Stimulated activated CD8-positive, alpha-beta memory T cell treated with anti-CD3 and anti-CD28 coated beads, Interleukin-2, amount 100 ng/mL, for 1 hour (primary cell): ENCODE measurements at places on chromosomes 5 and 9.

- DNase-seq, result no peak
Observed at GRCh38 chr9:123395276-123395688, 39.3 kb downstream of the CRB2 start.

DNA sequence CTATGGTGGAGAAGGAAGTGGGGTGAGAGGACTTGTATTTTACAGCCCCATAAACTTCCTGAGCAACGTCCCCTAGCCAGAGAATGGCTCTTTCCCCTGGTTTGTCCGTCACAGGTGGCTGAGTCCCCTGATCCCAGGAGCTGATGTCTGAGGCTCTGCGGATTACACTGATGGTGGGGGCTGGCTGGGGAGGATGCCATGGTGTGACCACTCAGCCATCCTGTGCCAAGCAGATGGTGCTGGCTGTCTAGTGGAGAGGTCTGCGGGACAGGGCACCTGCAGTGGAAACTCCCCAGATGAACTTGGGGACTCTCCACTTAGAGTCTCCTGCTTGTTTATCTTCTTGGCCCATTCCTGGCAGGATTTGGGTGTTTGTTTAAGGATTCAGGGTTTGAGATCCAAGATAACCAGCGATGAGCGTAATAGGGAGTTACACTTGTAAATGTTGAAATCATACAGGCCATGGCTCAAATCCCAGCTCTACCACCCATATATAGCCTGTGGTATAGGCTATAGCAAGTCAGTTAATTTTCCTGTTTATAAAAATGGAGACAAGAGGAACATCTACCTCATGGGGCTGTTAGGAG is 4.7 kb upstream of the PTGS1 start:
- DNase-seq, result no peak

DNA sequence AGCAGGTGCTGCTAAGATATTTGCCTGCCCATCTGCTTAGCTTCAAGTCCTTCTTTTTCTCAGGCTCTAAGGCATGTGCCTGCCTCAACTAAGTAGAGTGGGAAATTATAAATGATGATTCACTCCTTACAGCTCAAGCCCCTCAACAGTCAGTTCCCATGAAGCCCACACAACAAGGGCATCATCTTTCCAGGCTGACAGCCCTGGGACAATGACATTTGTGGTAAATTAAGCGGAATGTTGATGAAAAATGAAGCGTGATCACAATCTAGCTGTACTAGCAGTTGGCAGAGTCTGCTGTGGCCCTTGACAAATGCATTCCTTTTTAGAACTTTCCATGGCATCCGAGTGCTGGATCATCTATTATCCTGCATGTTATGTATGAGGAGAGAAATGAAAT is 548.6 kb downstream of the KIF4B start:
- DNase-seq, result no peak

GRCh38 chr5:15574806-15575325 is 74.9 kb downstream of the FBXL7 start:
- DNase-seq, result no peak

GRCh38 chr9:21570643-21571275 is 88.6 kb upstream of the IFNE start:
- no peak for DNase-seq

GRCh38 chr5:83507431-83507830 is 35.9 kb downstream of the VCAN start:
- no peak for DNase-seq

DNA sequence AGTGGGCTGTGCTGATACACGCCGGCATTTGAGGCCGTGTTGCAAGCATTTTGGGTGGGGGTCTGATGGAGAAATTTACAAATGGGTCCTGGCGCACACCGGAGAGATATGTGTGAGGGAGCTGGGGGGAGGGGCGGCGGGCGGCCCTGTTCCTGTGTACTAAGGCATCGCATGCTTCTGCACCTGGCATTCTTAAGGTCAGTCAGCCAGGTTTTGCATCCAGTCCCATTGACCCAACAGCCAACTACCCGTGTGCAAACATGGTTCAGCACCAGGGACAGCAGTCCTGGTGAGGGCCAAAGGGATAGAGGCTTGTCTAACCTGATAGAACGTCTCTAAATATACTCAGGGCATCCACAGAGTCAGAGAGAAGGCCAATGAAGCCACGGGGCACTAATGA is 839 bp downstream of the GABRG2 start:
- DNase-seq, result no peak

DNA sequence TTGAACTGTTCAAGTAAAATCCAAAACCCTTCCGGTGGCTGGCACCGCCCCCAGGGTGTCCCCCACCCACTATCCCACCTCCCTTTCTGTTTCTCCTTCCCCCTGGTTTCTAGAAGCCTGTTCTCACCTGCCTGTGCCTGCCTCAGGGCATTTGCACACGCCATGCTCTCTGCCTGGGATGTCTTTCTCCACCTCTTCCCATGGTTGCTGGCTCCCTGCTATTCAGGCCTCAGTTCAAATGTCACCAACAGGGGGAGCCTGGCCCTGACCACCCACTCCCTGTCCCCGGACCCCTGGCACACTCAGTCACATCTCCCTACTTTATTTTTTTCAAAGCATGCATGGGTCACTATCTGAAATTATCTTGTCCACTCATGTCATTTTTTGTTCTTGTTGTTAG is 39.9 kb upstream of the EEIG1 start:
- DNase-seq, result no peak

DNA sequence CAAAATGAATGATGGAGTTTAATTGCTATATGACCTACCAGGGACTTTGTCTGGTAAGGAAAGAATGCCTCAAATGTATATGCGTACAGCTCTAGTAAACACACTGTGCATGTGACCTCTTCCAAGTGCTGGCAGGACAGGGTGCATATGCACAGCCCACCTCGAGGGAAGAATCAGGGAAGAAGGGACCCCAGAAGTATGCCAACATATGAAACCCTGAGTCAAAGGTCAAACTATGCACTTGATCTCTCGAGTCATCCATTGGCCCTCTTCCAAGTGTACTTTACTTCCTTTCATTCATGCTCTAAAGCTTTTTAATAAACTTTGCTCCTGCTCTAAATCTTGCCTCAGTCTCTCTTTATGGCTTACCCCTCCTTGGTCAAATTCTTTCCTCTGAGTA is 804.6 kb upstream of the COX7C start:
- no peak for DNase-seq

GRCh38 chr5:34474573-34475021 is 181.5 kb upstream of the RAI14 start:
- DNase-seq, result no peak

GRCh38 chr5:65268525-65268924 is 213.2 kb downstream of the ADAMTS6 start:
- no peak for DNase-seq

GRCh38 chr5:159802661-159803060 is 113.6 kb upstream of the ADRA1B start:
- DNase-seq, result no peak

DNA sequence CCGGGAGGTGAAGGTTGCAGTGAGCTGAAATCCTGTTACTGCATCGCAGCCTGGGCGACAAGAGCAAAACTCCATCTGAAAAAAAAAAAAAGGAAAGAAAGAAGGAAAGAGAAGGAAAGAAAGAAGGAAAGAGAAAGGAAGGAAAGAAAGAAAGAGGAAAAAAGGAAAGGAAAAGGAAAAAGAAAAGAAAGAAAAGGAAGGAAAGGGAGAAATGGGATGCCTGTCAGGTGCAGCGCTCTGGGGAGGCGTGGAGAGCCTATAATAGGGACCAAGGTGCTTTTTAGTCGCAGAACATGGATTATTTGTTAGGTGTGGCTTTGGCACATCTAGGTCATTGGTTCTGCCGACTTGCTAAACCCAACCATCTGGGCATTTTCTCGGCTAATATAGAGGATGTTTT is 17.9 kb downstream of the EXOSC2 start:
- no peak for DNase-seq

DNA sequence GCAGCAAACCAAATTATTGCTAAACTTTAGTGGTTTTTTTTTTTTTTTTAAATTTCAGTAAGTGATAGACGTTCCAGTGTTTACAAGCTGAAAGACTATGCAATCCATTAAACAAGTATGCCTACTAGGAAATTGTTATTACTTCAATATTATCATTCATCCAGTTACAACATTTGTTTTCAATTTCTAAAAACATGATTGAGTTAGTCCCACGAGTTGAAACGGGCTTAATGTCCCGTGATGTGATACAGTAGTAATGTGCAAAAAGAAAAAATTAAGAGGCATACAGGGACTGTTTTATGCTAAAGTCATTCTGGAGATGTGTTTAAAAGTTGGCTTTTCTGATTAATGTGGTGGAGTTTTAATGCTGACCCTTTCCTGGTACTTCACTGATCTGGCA is 550.3 kb upstream of the DMAC1 start:
- DNase-seq, result no peak

DNA sequence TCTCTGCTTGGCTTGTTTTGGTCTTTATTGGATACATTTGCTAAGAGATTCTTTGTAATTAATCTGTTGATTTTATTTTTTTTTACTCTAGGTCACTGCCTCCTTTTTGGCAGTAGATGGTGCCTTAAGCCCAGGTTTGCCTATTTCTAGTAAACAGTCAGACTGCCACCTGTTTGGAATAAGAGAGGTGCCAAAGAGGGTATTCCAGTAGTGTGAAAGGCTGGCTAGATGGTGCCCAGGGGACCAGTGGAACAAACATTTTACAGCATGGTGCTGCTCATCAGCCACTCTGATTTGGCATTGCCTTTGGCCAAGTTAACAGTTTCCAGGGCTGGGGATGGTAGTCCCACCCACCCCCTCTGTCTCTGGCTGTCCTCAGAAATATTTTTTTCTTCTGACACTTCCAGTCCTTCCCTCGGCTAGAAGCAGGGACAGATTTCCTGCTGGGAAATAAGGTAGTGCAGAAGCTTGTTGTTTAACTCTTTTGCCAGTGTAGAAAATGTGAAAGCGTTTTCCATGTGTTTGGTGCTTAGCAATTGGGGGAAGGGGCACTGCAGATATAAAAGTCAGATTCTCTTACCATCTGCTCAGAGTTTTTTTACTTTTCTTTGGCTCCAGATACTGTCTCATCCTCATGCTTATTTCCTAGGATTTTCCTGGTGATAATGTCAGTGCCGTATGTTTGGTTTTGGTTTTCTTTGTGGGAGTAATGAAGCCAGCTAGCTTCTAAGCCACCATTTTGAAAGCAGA is 36.6 kb upstream of the FBXL7 start:
- no peak for DNase-seq

DNA sequence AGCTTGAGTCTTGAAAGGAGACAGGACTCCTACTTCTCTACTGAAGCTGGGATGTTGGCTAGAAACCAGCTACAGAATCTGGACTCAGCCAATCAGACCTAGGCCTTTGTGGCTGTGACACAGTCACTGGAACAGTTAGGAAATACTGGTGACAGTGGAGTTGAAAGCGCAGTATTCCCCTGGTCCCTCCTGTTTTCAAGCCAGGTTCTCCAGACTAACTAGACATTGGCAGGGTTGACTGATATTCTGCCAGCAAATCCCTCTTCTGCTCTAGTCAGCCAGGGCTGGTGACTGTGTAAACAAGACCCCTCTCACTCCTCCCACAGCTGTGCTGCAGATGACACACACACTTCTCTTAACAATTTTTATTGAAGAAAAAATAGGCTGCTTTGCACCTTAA is 8.7 kb downstream of the SHROOM1 start:
- no peak for DNase-seq

GRCh38 chr5:126810596-126811380 is 33.9 kb downstream of the LMNB1 start:
- no peak for DNase-seq

DNA sequence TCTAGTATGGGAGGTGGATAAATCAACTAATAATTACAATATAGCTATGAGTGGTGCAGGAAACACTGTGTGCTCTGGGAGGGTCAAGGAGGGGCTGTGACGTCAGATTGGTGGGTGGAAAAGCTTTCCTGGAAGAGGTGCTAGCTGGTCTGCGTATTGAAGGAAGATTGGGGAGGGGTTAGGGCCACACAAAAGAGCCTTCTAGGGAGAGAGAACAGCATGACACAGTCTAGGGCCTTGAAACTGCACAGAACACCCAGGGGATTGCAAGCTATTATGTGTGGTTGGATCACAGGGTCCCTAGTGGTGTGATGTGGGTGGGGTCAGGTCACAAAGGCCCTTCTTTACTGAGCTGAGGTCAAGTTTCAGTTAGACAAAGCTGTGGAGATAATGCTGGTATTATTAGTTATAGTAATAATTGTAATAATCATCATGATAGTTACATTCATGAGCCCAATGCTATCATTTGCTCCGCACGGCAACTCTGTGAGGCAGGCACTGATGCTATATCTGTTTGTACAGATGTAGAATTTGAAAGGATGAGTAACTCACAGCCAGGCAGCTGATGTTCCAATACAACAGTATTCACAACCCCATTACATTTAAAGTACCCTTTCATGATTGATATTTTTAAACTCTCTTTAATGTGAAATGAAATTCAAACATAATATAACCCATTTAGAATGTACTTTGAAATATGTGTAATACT is 197.4 kb upstream of the IL12B start:
- DNase-seq, result no peak

- no peak for DNase-seq
Observed at GRCh38 chr5:177361418-177362291, 3.9 kb downstream of the RGS14 start.

GRCh38 chr9:36991516-36992134 is 42.4 kb downstream of the PAX5 start:
- DNase-seq, result no peak

- no peak for DNase-seq
Observed at GRCh38 chr9:3151672-3152576, 308.0 kb upstream of the PUM3 start.

DNA sequence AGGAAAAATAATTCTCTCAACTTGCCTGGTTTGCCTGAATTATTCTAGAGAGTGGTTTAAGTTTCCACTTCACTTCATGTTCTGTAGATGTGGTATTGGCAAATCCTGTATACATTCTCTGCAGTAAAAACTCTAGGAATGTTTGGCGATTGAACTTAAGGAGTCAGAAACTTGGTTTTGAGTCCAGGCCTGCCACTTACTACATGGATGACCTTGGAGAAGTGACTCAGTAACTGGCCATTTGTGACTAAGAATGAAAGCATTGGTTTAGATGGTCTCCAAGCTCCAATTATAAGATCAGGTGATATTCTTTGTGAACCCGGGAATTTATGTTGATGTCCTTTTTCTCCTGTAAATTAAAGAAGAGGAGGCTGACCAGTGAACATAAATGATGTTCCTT is 233.8 kb downstream of the GAS1 start:
- DNase-seq, result no peak

DNA sequence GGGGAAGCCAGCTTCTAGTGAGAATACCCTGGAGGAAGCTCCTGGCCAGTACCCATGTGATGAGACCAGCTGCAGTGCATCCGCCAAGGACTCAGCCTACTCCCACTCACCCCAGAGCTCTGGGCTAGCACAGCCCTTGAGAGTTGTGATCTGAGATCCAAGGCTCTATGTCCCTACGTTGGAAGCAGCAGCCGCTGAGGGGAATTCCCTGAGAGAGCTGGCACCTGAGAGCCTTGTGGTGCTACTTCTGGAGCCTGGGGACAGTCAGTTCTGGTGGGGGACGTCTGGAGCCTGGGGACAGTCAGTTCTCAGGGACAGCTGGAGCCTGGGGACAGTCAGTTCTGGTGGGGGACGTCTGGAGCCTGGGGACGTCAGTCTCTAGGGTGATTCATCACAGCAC is 39.2 kb downstream of the PDZD2 start:
- DNase-seq, result no peak
